ENCODE measurements at places on chromosomes 5 and 9. TPM values are rescaled to one million over a fixed set of nuclear protein-coding genes. Genes with fewer than 3 reads are reported as not detected.

Gene PALM2AKAP2
- total RNA-seq = not detected

Gene LURAP1L
- 3.9 TPM for total RNA-seq

Gene SNCAIP
- 19.8 TPM for total RNA-seq

Gene CCDC171
- total RNA-seq = 1.6 TPM

Gene PCDHGA6
- 0.76 TPM for total RNA-seq

Gene RNF183
- not detected for total RNA-seq

Gene EPB41L4B
- 0.30 TPM for total RNA-seq

Gene CAPSL
- not detected for total RNA-seq

Gene COL15A1
- 0.30 TPM for total RNA-seq

Gene FAT2
- total RNA-seq = not detected

Gene ARHGEF39
- 1.5 TPM for total RNA-seq

Gene ARAP3
- 28.4 TPM for total RNA-seq

Gene DAB2IP
- 11.6 TPM for total RNA-seq

Gene PCDHA5
- not detected for total RNA-seq

Gene NR5A1
- total RNA-seq = not detected

Gene EMB
- not detected for total RNA-seq

Gene UAP1L1
- total RNA-seq = 15.8 TPM

Gene GABRA6
- total RNA-seq = not detected

Gene PSD2
- total RNA-seq = not detected

Gene SLC34A3
- not detected for total RNA-seq

Gene SYK
- total RNA-seq = not detected

Gene SLCO6A1
- total RNA-seq = not detected

Gene DBH
- not detected for total RNA-seq

Measured in epithelial cell of umbilical artery (primary cell).